ENCODE measurements at places on chromosomes 1 and 21.
A peak's percentile ranks its signal among the peaks of the same experiment; 100 is the strongest.

DNA sequence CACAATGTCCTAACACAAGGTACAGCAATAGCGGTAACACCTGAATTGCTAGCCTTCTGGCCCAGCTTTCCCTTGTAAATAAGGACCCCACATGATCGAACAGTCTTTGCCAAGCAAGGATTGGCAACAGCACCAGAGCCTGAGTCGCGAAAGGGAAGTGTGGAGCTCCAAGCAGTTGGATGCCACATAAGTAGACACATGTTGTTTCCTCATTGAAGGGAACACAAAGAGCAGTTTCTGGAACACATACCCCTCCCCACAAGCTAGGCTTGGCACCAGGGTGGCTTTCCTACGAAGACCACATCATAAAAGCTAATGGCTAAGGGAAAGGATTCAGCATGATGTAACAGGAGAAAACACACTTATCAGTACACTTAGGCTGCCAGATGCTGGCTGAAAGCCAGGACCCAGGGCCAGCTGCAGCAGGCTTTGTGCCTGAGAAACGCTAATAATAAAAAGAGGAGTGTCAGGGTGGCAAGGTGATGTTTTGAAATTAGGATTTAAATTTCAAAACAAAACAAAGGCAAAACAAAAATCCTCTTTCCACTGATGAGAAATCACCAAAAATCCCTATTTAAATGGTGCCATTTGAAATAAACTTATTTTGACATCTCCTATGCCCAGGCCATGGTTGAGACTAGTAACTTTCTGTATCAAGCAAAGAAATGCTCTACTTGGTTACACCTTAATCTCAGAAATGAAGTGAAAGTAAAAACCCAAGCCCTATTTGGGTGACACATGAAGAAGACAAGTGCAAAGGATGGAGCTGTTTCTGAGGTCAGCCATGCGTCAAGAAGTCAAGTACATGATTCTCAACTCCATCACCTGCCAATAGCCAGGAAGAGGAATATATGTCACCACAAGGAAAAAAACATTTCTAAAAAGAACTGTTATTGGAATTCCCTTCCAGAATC, 11.9 kb upstream of the CPLANE2 start:
- DNase-seq: no peak

GRCh38 chr1:238350471-238350870, 459.7 kb upstream of the ZP4 start:
- DNase-seq: no peak

DNA sequence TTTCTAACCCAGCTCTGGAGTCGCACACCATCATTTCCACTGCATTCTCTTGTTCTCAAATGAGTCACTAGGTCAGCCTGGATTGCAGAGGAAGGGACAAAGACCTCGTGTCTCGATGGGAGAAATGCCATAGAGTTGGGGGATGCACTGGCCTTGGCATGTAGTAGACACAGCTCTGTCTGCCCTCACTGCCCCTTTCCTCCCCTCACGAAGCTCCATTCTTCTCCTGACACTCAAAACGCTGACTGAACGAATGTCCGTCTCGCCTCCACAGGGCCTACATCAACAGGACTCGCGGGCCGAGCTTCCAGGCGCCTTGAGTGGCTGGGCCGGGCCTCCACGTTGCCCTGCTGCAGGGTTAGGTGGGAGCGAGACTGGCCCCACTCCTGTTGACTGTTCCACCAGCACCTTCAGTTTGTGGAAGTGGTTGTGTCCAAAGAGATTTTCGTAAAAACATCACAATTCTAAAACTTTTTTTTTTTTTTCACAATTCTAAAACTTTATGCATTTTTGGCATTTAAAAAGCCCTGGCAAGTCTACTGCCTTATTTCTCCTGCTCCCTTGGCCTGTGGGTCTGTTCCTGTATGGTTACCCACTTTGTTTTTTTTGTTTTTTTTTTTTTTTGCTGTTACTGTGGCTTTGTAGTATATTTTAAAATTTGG, 18.8 kb downstream of the PKNOX1 start:
- no peak for DNase-seq

DNA sequence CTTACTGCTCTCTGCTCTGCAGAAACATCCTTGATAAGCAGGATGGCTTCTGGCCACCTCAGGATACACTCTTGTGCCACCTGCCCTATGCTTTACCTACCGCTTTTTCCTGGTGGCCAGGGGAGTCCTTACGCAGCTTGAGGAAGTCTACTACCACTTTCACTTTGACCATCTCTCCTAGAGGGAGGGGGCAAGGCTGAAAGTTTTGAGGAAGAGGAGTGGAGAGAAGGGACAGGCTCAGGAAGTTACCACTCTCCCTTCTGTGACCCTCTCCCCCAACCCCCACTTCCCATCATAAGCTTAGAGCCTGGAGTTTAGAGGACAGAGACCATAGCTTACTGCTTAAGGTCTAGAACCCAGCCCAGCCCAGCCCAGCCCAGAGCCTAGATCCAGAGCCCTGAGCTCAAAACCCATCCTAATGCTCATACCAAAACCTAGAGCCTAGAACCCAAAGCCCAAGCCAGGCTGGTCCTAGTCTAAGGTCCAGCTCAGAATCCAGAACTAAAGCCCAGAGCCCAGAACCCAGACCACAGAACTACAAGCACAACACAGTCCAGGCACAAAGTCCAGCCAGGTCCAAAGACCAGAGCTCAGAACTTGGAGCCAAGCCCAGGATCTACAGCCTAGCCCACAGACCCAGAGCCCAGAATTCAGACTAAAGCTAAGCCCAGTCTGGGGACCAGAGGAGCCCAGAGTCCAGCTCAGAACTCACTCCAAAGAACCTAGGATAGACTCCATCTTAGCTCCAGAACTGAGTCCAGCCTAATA, 18.0 kb upstream of the MFSD2A start:
- peak; percentile 68 for DNase-seq

DNA sequence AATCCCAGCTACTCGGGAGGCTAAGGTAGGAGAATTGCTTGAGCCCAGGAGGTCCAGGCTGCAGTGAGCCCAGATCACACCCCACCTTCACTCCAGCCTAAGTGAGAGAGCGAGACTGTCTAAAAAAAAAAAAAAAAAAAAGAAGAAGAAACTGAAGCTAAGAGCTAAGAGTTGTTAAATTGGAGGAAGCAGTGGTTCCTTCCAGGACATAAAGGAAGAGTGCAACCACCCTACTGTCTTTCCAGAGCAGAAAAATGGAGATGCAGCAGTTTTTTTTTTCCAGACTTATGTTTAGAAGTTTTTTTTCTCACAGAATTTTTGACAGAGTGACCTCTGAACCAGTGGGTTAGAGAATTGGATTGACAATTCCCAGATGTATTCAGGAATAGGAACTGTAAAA, 88.7 kb downstream of the HLX start:
- no peak for DNase-seq

- no peak for DNase-seq
These were observed 137.0 kb downstream of the RABGAP1L start for GRCh38 chr1:174296309-174296708.

GRCh38 chr1:55670331-55671082, 455.3 kb upstream of the USP24 start:
- DNase-seq: no peak

DNA sequence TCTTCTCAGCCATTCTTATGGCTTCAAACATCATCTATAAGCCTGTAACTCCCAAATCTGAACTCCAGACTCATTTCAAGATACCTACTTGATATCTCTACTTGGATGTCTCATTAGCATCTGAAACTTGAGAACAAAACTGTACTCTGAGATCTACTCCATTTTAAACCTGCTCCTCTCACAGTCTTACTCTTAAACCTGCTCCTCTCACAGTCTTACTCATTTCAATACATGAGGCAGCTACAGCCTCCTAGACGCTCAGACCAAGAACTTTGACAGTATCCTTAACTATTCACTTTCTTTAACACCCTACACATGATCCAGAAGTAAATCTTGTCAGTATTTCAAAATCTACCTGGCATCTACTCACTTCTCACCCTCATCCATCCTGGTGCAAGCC, 54.3 kb downstream of the NBPF6 start:
- DNase-seq: no peak

- DNase-seq: peak; percentile 31
These were observed 1.6 kb upstream of the IER5 start for GRCh38 chr1:181086926-181087325.

DNA sequence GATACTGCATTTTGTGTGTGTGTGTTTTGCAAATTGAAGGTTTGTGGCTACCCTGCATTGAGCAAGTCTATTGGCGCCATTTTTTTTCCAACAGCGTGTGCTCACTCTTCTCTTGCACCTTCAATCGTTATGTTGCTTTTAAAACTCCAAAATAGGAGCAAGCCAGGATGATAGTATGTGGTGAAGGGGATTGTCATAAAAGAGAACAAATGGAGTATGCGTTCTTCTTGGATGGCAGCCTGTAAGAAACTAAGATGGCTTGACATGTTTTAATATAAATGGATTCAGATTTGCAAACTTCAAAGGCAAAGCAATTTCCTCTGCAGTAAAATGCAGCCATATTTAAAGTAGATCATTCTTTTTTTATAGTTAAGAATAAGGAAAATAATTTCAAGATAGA, 43.2 kb upstream of the KCNK1 start:
- DNase-seq: no peak

DNA sequence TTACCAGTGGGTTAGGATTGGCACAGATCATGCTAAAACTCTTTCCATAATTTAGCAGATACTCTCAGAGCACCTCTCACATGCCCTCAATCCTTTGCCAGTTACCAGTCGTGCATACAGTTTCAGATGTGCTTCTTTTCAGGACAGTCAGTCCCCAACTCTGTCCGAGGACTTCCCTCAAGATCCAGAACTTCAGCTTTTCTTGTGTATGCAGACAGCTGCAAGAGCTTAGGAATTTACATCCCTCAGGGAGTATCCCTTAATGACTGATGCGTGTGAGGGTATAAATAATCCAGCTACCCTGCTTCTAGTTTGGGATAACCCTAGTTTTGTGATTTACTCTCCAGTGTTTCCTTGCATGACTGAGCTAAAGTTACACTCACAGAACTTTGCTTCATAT, 393.0 kb upstream of the PLXNA2 start:
- DNase-seq: no peak

GRCh38 chr1:230087028-230087716, 20.1 kb downstream of the GALNT2 start:
- DNase-seq: no peak

DNA sequence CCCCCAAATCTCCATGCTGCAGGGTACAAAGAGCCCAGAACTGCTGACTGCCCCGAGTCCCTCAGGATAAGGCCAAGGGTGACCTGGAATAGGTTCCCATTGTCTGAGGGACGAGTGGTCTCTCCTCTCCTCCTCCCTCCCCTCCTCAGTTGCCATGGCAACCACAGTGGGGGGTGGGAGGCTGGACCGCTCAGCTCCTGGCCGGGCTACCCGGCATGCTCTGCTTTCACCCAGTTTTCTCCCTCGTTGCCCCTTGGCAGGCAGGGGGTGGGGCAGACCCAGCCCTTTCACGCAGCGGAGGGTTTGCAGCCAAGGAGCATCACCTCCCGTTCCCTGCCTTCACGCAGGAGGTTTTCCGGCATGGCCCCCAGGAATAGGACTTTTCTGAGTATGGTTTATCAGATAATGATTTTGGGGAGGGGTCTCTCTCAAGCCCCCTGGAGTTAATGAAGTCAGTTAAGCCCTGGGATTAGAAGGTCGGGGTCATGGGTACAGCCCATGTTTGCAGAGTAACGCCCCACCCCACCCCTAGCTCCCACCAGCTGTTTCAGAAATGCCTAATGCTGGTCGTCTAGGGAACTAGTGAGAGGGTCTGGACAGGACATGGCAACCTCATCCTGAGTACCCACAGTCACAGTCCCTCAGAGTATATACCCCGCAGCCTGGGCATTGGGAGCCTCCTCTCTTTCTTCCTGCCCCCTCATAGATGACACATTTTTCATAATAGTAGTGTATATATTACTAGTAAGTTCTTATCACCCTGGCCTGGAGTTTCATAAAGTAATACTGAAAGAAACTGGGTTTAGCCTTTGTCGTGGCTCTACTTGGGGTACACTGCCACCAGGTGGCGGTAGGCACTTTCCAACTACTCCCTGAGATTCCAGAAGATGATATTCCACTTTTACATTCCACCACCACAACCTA, 20.7 kb downstream of the C1QB start:
- DNase-seq: peak; percentile 15

DNA sequence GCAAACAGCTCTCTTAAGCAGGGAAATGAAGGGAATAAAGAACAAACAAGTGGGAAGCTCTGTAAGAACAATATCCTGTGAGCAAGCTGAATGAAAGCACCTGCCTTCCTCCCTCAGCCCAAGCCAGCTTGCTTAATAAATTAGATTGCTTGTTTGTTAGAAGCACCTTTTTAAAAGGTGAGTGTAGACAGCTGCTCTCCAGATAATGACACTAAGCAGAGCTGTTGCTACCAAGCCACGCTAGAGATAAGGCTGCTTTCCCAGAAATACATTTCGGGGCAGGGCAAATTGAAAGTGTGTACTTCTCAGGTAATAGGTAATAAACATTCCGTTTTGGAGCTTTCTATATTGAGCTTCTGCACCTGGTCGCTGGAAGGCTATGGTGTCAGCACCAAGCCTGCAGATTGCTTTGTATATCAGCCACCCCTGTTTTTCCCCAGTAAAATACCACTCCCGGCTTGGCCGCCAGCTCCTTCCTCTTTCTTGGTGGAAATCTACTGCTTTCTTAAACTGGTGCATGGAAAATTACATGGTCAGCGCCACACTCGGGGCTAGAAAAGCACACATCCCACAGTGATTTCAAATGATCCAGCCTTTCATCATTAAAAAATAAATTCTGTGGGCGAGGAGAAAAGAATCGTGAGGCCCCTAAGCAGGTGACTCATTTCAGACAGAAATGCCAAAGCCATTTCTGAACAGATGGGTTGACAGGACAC, 151.3 kb downstream of the ETS2 start:
- DNase-seq: no peak

- DNase-seq: no peak
These were observed 185.7 kb upstream of the VAMP3 start for GRCh38 chr1:7585216-7585907.

DNA sequence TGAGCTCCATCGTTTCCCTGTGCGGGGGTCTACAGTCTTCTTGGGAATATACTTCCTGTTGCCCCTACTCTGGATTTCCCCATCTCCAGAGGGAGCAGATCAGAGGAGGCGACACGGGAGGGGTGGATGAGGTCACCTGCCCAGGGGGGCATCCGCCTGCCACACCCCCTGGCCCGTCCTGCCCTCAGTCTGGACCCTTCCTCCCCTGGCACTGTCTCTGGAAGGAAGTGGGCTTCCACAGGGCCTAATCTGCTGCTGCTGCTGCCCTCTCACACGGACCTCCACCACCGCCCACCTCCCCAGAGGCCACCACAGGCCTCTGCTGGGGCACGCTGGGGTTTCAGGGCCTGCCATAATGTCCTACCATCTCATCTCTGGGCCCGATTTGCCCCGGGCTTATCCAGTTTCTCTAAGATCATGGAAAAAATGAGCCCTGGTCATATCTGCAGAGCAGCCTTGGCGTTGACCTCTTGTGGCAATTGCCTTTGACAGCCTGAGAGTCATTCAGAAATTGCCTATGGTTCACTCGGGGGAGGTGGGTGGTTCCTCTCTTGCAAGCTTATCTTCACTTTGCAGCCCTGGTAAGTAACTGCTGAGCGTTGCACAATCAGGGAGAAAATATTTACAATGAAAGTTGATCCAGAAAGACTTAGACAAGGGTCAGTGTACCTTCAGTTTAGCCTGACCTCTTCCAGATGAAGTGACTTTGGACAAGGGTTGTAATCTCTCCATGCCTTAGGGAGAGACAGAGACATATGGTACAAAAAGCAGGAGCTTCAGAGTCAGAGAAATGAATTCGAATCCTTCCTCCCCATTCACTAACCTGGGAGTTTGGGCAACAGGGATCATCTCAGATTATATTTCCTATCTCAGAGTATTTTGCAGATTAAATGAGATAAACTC, 252.4 kb downstream of the TOMM20 start:
- peak; percentile 92 for DNase-seq
